ENCODE measurements at places on chromosomes 5 and 9. TPM values are rescaled to one million over a fixed set of nuclear protein-coding genes. Genes with fewer than 3 reads are reported as not detected.
A peak's percentile ranks its signal among the peaks of the same experiment; 100 is the strongest.

GRCh38 chr9:479304-479970 lies 264.8 kb downstream of the DOCK8 start:
- no peak for DNase-seq

The SLC9A3 gene
- 3.3 TPM for total RNA-seq

DNA sequence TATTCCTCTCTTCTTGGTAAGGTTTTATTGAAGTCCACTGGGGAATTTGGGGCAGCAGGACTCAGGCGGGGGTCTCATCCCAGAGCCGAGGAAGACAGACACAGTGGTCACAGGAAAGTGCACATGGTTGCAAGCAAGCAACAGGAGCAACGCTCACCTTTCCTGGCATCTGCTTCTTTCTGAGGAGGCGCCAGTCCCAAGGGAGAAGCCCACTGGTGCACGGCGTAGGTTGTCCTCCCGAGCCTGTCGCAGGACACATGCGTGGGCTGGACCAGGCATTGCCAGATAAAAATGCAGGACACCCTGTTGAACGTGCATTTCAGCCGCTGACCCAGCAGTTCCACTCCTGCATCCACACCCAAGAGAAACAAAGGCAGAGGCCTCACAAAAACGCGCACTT lies 72.4 kb upstream of the OLFM1 start:
- no peak for DNase-seq

DNA sequence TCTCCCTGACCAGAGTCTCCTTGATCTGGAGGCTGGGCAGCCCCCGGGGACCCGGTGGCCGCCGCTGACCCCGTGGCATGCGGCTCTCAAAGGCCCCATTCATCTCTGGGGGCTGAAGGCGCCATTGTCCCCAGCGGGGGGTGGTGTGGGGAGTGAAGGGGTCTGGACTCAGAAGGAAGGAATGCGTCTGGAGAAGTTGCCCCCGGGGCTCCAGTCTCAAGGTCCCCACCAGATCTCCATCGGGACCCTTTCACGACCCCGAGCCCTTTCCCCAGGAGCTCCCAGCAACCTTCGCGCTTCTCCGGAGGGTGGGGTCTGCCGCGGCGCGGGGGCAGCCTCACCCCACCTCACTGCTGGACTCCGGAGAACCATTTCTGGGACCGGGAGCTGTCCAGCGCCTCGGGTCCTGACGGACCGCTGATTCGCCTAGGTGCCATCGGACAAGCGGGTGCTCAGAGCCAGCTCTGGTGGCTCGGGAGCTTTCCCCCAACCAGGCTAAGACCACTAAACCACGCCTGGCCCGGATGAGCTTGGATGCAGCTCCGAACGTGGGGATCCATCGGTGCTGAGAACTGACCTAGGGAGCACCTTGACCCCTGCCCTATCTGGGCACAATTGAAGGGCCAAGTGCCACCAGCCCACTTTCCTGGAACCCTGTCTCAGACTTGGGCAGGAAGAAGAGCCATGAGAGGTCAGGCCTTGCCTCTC lies 5.1 kb upstream of the PCDH1 start:
- peak; percentile 64 for DNase-seq

GRCh38 chr9:98902516-98902915 lies 41.2 kb upstream of the COL15A1 start:
- DNase-seq: no peak

DNA sequence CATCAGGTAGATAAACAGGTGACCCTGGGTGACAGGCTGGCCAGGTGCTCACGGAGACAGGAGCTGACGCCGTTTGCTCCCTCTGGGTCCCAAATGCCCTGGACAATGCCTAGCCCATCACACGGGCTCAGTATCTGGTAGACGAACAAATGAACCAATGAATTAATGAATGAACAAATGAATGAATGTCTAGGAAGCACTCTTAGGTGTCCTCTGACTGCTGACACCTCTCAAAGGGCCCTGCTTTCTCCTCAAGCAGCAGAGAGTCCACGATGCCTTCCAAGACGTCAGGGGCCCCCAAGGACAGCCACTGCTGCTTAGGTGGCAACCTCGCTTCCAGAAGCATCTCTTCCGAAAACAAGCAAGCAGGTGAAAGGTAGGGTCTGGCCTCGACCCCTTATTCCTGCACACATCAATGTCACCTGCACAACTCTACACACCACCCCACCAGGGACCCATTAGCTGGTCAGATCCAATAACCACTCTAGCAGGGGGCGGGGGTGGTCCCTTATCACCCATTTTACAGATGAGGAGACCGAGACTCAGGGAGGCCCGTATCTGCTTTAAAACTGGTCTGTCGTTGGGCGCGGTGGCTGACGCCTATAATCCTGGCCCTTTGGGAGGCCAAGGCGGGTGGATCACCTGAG lies 45.2 kb downstream of the VAV2 start:
- no peak for DNase-seq

The EQTN gene
- total RNA-seq: 0.92 TPM

DNA sequence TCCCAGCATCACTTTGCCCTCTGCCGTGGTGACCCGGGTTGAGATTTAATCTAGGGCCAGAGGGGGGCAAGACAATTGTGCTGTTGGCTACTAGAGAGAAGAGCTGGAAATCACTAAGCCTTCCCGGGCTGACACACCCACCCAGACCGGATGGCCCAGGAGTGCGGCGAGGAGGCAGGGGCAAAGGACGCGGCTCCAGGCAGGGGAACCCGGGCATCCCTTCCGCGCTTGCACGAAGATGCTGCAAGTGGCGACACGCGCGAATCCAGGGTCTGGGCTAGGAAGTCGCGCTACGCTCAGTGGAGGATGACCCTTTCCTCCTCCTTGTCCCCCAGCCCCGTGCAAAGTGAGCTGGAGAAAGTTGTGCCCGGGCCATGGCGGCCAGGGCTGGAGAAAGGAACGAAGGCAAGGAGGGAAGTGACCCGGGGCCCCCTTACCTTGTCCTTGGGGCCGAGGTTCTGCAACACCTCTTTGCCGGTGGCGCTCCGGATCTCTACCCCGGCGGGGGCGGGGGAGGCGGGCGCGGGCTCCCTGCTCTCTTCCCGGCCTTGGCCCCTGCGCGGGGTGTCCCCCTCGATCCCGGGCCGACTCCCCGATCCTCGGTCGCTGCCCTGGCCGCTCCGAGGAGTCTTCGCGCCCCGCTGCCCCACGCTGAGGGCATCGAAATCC lies 693 bp downstream of the DPYSL3 start:
- peak; percentile 61 for DNase-seq

DNA sequence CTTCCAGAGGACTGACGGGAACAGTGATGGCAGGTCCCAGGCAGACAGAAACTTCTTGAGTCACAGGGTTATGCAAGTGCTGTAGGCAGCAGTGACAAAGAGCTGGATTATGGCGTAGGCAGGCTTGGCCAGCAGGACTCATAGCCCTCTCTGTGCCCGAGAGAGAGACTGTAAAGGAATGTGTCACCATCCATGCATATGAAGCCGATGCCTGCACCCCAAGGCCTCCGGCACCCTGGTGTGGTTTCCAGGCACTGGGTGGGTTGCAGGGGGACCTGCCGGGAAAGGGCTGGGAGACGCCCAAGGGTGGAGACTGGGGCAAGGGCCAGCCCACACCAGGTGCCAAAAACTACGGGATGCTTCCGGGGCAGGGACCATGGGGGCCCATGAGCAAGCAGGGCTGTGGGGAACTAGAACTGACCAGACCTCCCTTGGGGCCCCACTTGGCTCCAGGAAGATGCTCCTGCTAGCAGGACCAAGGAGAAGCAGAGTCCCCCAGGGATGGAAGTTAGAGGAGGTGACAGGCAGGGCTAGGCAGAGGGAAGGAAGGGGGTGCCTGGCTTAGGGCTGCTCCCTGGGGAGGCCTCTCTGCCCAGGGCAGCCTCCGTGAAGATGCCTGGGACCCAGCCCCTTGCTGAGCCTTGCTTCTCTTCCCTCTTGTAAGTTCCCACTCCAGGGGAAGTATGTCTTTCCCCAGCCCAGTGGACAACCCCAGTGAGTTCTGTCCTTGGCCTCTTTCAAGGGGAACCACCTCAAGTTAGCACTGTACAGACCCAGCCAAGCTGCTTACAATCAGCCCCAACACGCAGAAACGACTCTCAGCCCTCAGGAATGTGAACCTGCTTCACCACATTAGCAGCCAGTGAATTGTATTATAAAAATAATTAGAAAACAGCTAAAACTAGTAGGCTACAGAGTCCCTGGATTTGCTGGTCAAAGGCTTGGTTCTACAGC lies 10.5 kb upstream of the IPPK start:
- no peak for DNase-seq

The ANKRD33B gene
- total RNA-seq: 13.3 TPM

The UGCG gene
- 18.6 TPM for total RNA-seq

The TAF11L7 gene
- not detected for total RNA-seq

The S1PR3 gene
- 5.9 TPM for total RNA-seq

GRCh38 chr5:57540823-57541222 lies 58.2 kb upstream of the ACTBL2 start:
- no peak for DNase-seq
